CD8-positive, alpha-beta memory T cell (primary cell): ENCODE measurements at places on chromosomes 4 and X. TPM values are rescaled to one million over a fixed set of nuclear protein-coding genes. Genes with fewer than 3 reads are reported as not detected.

DNA sequence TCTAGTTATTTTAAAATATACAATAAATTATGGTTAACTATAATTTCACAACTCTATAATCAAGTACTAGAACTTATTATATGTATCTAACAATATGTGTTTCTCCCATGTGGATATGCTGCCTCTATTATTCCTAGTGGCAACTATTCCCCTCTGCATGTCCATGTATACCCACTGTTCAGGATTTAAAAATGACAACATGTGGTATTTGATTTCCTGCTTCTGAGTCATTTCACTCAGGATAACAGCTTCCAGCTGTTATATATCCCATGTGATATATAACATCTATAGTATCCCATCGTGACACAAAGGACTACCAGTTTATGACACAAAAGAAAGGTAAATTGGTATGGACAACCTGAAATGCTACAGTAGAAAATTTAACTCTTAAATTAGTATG lies 167.4 kb upstream of the TACR3 start:
- no peak overlapping the region for H3K4me3 ChIP-seq
- no peak for DNase-seq
- no peaks in the 10 kb centered on the region for H3K36me3 ChIP-seq
- no peaks in the 10 kb centered on the region for H3K27me3 ChIP-seq
- no peak overlapping the region for H3K27ac ChIP-seq

DNA sequence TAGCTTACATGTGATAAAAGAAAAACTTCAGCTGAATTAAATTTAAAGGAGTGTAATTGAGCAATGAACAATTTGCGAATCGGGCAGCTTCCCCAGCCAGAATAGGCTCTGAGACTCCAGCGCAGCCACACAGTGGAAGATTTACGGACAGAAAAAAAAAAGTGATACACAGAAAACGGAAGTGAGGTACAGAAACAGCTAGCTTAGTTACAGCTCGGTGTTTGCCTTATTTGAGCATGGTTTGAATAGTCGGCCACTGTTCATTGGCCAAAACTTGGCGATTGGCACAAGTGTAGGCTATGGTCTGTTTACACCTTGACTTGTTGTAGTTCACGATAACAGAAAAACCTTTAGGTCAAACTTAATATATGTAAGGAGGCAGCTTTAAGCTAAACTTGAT lies 16.7 kb upstream of the SUPT20HL1 start:
- H3K4me1 ChIP-seq, result no peaks in the 10 kb centered on the region
- DNase-seq, result no peak
- H3K36me3 ChIP-seq, result no peaks in the 10 kb centered on the region
- H3K4me3 ChIP-seq, result no peak overlapping the region

DNA sequence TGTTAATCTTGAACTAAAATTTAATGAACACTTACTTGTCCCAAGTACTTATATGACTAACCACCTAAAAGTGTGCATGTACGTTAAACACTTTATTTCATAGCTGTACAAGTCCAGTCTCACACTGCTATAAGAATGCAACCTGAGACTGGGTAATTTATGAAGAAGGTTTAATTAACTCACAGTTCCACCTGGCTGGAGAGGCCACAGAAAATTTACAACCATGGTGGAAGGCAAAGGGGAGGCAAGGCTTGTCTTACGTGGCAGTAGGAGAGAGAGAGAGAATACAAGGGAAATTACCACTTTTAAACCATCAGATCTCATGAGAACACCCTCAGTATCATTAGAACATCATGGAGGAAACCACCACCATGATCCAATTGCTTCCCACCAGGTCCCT lies 748.7 kb upstream of the HS3ST1 start:
- H3K27ac ChIP-seq, result no peak overlapping the region
- no peaks in the 10 kb centered on the region for H3K4me1 ChIP-seq
- no peaks in the 10 kb centered on the region for H3K36me3 ChIP-seq
- H3K27me3 ChIP-seq, result no peaks in the 10 kb centered on the region

- H3K4me1 ChIP-seq, result no peaks in the 10 kb centered on the region
- H3K36me3 ChIP-seq, result peaks cover 22% of the 10 kb centered on the region
- no peaks in the 10 kb centered on the region for H3K27me3 ChIP-seq
- DNase-seq, result no peak
- no peak overlapping the region for H3K4me3 ChIP-seq
Observed at GRCh38 chrX:71577682-71578081, 555 bp upstream of the GCNA start.

DNA sequence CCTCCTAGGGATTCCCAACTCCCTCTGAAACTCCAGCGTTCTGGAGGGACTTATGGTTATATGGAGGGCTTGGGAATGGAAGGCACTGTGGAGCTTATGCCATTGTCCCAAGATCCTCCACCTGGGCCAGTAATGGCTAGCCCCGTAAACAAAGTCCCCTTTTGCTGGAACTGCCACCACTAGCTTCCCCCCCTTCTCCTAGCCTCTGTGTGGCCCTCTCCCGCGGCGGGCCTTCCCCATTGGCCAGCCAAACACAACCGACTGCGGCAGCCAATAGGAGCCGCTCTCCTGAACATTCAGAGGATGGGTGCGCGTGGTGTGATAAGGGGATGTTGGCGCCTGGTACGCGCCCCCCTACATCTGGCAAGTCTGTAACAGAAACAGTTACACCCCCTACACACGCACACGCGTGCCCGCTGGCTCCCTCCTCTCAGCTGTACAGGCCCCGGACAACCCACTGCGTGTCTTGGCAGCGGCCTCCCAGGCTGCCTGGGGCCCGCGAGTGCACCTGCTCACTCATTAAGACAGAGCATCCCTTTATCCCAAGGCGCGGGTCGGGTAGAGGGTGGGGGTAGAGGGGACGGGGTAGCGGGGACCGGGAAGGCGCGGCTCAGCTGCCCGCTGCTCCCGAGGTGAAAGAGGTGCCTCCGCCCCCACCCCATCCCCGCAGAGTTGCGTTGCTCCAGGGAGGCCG lies 863 bp upstream of the RAB33A start:
- H3K27me3 ChIP-seq, result no peaks in the 10 kb centered on the region
- peak overlapping the region; percentile 47 for H3K27ac ChIP-seq
- H3K4me3 ChIP-seq, result peak overlapping the region; percentile 78
- no peaks in the 10 kb centered on the region for H3K36me3 ChIP-seq
- peaks cover 27% of the 10 kb centered on the region for H3K4me1 ChIP-seq

GRCh38 chrX:119709630-119710029 lies 16.7 kb upstream of the SEPTIN6 start:
- no peak for DNase-seq
- H3K4me3 ChIP-seq, result no peak overlapping the region
- H3K27ac ChIP-seq, result no peak overlapping the region
- H3K36me3 ChIP-seq, result no peaks in the 10 kb centered on the region
- no peaks in the 10 kb centered on the region for H3K27me3 ChIP-seq
- no peaks in the 10 kb centered on the region for H3K4me1 ChIP-seq

GRCh38 chr4:174131901-174132300 lies 151.6 kb downstream of the FBXO8 start:
- H3K27ac ChIP-seq, result no peak overlapping the region
- no peak for DNase-seq
- no peaks in the 10 kb centered on the region for H3K36me3 ChIP-seq
- no peaks in the 10 kb centered on the region for H3K27me3 ChIP-seq

GRCh38 chrX:52363247-52363883 lies 5.5 kb upstream of the XAGE2 start:
- H3K27me3 ChIP-seq, result no peaks in the 10 kb centered on the region
- no peak for DNase-seq
- H3K4me1 ChIP-seq, result no peaks in the 10 kb centered on the region
- H3K27ac ChIP-seq, result no peak overlapping the region
- no peak overlapping the region for H3K4me3 ChIP-seq

DNA sequence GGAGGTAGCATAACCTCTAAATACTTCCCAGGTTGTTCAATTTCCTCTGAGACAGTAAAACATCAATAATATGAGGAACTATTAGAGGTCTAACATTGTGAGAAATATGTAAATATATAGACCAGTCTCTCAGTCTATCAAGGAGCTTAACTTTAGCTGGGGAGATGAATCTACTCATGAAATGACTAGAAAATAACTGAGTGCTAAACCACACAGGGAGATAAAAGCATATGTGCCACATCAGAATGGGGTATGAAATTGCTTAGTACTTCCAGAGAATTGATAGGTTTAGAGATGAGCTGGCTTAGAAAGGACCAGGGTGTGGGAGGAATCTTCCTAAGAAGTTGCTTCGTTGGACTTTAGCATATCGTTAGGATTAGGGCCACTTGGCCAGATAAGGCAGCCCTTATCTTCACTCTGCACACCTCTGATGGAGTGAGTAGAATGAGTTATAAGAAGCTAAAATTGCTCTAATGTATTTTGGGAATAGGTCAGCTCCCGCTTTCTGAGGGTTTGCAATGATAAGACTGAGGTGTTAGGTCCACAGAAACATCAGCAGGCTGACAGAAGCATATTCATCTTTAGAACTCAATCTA lies 299.2 kb downstream of the UNC5C start:
- DNase-seq, result no peak
- H3K4me3 ChIP-seq, result no peak overlapping the region
- no peaks in the 10 kb centered on the region for H3K4me1 ChIP-seq
- H3K27me3 ChIP-seq, result no peaks in the 10 kb centered on the region

GRCh38 chr4:38687571-38688011 lies 23.6 kb downstream of the KLF3 start:
- peaks cover 51% of the 10 kb centered on the region for H3K36me3 ChIP-seq
- H3K4me1 ChIP-seq, result peaks cover 57% of the 10 kb centered on the region
- H3K27ac ChIP-seq, result no peak overlapping the region
- H3K27me3 ChIP-seq, result no peaks in the 10 kb centered on the region
- DNase-seq, result no peak
- no peak overlapping the region for H3K4me3 ChIP-seq

GRCh38 chrX:20519826-20520225 lies 253.1 kb upstream of the RPS6KA3 start:
- no peak overlapping the region for H3K27ac ChIP-seq
- DNase-seq, result no peak
- no peaks in the 10 kb centered on the region for H3K36me3 ChIP-seq
- no peak overlapping the region for H3K4me3 ChIP-seq
- no peaks in the 10 kb centered on the region for H3K4me1 ChIP-seq
- no peaks in the 10 kb centered on the region for H3K27me3 ChIP-seq

DNA sequence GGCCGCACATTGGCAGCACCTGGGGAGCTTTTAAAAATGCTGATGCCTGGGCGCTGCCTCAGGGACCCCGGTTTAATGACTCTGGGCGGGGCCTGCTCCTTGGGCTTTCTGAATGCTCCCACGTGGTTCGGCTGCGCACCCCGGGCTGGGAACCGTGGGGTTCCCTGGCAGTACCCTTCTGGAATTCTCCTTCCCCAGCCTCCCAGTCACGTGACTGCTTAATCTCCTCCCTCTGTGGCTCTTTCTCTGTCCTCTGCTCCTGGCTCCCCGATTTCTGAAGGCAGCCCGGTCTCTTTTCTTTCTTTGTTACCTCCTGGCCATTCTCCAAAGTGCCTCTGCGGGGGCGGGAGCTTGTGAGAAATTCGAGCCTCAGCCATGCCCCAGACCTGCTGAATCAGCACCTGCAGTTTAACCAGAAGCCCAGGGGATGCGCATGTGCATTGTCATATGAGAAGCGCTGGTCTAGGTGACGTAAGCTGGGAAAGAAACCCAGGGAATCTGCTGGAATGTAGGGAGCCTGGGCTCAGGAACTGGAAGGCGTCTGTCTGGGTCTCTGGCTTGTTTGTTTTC lies 16.6 kb downstream of the CLCN4 start:
- H3K27ac ChIP-seq, result no peak overlapping the region
- H3K4me1 ChIP-seq, result no peaks in the 10 kb centered on the region
- H3K27me3 ChIP-seq, result no peaks in the 10 kb centered on the region
- no peak for DNase-seq

- no peaks in the 10 kb centered on the region for H3K36me3 ChIP-seq
- H3K4me3 ChIP-seq, result no peak overlapping the region
Observed at GRCh38 chr4:7411896-7412553, 22.7 kb downstream of the PSAPL1 start.

GRCh38 chrX:128804828-128805227 lies 718.5 kb downstream of the SMARCA1 start:
- H3K36me3 ChIP-seq, result no peaks in the 10 kb centered on the region
- H3K4me1 ChIP-seq, result no peaks in the 10 kb centered on the region
- H3K27ac ChIP-seq, result no peak overlapping the region
- no peak for DNase-seq
- H3K27me3 ChIP-seq, result no peaks in the 10 kb centered on the region

DNA sequence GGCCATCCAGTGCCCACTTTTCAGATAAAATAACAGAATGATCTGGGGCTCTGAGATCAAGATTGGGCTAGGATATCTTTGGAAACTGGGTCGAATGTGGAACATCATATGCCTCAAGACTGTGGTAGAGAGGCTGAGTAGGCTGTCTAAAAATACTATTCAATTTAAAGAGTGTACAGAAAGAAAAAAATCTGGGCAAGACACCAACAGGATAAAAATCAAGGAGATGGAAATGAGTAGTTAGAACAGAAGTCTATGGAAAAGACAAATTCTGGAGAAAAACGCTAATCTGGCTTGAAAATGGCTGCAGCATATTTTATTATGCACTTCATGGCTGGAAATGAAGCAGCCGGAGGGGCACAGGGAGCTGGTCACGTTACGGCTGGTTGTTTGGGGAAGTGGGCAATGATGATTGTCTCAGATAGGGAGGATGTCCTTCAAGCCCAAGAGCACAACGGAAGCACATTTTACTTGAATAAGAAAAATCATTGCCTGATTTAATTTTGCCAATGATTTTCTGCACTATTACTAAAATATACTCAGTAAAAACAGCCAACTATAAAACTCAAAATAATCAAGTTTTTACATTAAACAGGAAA lies 27.1 kb upstream of the MAPK10 start:
- no peak overlapping the region for H3K4me3 ChIP-seq
- no peaks in the 10 kb centered on the region for H3K27me3 ChIP-seq
- H3K4me1 ChIP-seq, result no peaks in the 10 kb centered on the region

The CLRN2 gene
- not detected for total RNA-seq

The ARHGAP6 gene
- total RNA-seq, result not detected

The TFDP3 gene
- total RNA-seq, result not detected

The XAGE2 gene
- not detected for total RNA-seq

The NMU gene
- total RNA-seq, result not detected

The GLUD2 gene
- 0.64 TPM for total RNA-seq

The GDPD2 gene
- total RNA-seq, result not detected

The ALAS2 gene
- not detected for total RNA-seq
